Tibial artery (tissue), 4 donors: ENCODE measurements at places on chromosomes 3 and 15.

DNA sequence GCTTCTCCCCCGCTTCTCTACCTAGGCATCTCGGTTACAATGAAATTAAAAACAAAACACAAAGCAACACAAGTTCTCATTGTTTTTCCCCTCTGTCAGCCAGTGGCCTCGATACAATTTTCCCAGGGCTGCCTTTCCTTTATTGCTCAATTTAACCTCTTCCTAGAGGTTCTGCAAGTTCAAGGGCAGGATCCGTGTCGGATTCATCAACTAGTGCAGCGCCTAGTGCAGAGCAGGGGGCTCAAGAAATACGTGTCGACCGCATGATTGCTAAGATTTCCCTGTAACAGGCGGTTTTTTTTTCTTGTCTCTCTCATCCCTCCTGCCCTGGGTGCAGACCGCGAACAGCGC lies 1.4 kb upstream of the BHLHE40 start:
- no peak for DNase-seq

- peak; percentile 46 for DNase-seq
Measured at GRCh38 chr3:195260280-195260905, 10.6 kb downstream of the XXYLT1 start.

- DNase-seq: no peak
Measured at GRCh38 chr15:54840621-54841398, 355.9 kb downstream of the RSL24D1 start.

DNA sequence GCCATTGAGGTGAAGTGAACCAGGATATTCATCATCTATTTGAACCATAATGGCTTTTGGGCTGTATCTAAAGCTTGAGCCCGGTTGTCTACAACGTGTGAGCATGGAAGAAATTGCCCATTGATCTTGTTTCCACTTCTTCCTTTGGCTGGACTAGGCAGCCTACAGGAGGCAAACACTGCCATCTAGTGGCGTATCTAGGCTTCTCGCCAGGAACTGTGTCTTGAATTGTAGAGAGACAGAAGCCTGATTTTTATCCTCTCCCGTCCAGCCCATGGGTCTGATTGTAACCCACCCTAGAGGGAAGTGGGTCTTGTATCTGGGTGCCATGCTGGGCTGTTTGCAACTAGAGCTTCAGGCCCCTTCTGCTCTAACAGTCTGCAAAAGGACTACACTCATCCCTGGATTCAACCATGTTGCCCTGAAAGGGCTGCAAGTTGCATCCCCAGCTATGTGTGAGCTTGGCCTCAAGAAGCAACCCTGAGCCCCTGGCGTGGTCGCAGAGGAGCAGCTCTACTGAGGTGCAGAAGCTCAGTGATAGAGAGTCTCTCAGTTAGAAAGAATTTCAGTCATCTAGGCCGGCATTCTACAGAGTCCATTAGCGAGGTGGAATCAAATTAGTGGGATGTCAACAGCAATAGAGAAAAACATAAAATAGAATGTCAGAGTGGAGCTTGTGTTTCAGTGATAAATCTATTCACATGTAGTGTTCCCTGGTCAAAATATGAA lies 170.2 kb upstream of the UMPS start:
- peak; percentile 78 for DNase-seq

- DNase-seq: no peak
Measured at GRCh38 chr3:178260887-178261565, 275.2 kb upstream of the KCNMB2 start.

- DNase-seq: no peak
Measured at GRCh38 chr3:48832684-48833083, 15.0 kb downstream of the PRKAR2A start.

GRCh38 chr3:129575233-129575996 lies 31.1 kb downstream of the PLXND1 start:
- no peak for DNase-seq

DNA sequence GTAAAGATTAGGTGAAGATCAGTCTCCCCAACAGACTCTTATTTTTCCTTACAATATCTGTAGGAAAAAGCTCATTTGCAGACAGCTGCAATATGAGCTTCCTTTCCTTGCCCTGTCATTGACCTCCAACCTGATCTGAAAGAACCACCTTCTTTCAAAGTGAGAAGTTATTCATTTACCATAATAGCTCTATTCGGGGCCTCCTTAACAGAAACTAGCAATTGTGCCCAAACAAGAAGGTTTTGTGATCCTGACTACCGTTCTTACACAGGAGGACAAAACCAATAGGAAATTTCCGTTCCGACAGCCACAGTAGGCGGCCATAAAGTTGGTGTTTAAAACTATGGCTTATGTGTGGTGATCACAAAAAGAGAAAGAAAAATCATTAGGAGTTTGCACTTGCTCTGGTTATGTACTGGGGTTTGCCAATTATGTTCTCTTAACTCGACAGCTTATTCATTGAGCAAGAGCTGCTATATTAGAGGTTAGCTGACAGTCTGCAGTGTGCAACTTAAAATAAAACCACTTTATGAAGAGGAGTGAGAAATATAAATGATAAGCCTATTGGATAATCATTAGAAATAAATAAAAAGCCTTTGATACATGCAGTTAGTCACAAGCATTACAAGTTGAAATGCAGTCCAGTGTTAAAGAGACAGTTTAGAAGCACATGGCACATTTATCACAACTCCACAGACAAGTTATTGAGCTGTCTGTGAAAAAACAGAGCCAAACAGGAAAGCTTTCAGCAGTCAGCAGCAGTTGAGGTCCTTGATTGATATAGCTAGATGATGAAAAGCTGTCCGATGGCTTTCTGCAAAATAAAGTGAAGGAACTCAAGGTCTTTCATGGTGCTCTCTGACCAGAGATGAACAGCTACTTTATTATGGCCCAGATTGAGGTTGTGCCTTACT lies 199.8 kb downstream of the WDR72 start:
- no peak for DNase-seq
